ENCODE measurements at places on chromosomes 12 and 14. TPM values are rescaled to one million over a fixed set of nuclear protein-coding genes. Genes with fewer than 3 reads are reported as not detected.

- H3K4me1 ChIP-seq, result no peaks in the 10 kb centered on the region
- H3K4me3 ChIP-seq, result no peak overlapping the region
- H3K27ac ChIP-seq, result no peak overlapping the region
- no peaks in the 10 kb centered on the region for H3K27me3 ChIP-seq
These were observed 104.3 kb upstream of the PPFIA2 start for GRCh38 chr12:81863406-81863805.

The GALC gene
- total RNA-seq, result 16.1 TPM

The AQP6 gene
- total RNA-seq, result 0.37 TPM

GRCh38 chr14:53743371-53743770 lies 213.3 kb downstream of the BMP4 start:
- DNase-seq, result no peak
- no peak overlapping the region for H3K27ac ChIP-seq
- H3K36me3 ChIP-seq, result no peaks in the 10 kb centered on the region
- no peak overlapping the region for H3K4me3 ChIP-seq

The IL26 gene
- not detected for total RNA-seq

- H3K27me3 ChIP-seq, result peaks cover 3% of the 10 kb centered on the region
- no peak overlapping the region for H3K27ac ChIP-seq
- H3K4me3 ChIP-seq, result no peak overlapping the region
- no peaks in the 10 kb centered on the region for H3K36me3 ChIP-seq
- DNase-seq, result no peak
- H3K4me1 ChIP-seq, result no peaks in the 10 kb centered on the region
These were observed 94.3 kb upstream of the ETV6 start for GRCh38 chr12:11555195-11555594.

The NOS1 gene
- 0.96 TPM for total RNA-seq

GRCh38 chr12:124456133-124456651 lies 111.2 kb downstream of the NCOR2 start:
- H3K36me3 ChIP-seq, result peaks cover 19% of the 10 kb centered on the region
- peaks cover 25% of the 10 kb centered on the region for H3K27me3 ChIP-seq
- DNase-seq, result no peak
- H3K4me3 ChIP-seq, result no peak overlapping the region
- H3K4me1 ChIP-seq, result peaks cover 21% of the 10 kb centered on the region
- H3K27ac ChIP-seq, result peak overlapping the region; percentile 82

GRCh38 chr14:64700894-64701293 lies 3.3 kb upstream of the PLEKHG3 start:
- no peak overlapping the region for H3K27ac ChIP-seq
- no peaks in the 10 kb centered on the region for H3K36me3 ChIP-seq
- no peak overlapping the region for H3K4me3 ChIP-seq
- no peak for DNase-seq

DNA sequence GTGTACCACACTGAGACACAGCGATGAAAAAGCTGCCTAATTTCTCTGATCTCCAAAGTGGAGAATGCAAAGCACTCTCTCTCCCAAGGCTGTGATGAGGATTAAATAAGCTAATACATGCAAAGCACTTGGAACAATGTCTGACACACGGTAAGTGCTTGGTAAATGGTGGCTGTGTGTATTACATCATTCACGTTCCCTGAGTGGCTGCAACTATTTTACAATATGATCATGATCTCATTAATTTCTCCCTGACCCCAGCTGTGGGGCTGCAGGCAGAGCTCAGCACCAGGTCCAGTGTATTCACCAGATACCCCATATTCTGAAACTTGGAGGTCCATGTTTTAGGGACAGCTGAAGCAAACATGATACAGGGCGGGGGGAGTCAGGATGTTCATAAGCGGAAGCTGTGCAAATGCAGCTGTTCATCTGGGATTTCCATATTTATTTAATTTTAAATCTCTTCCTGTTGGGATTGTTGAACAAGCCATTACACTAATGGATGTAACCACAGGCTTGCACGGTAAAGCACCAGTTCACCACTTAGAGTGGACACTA lies 106.4 kb downstream of the CCDC60 start:
- peaks cover 3% of the 10 kb centered on the region for H3K4me1 ChIP-seq
- peaks cover 7% of the 10 kb centered on the region for H3K36me3 ChIP-seq
- H3K27me3 ChIP-seq, result no peaks in the 10 kb centered on the region
- no peak for DNase-seq
- no peak overlapping the region for H3K4me3 ChIP-seq
- no peak overlapping the region for H3K27ac ChIP-seq

GRCh38 chr12:34205401-34205800 lies 183.1 kb downstream of the ALG10 start:
- no peak for DNase-seq
- H3K4me3 ChIP-seq, result no peak overlapping the region
- H3K4me1 ChIP-seq, result no peaks in the 10 kb centered on the region

DNA sequence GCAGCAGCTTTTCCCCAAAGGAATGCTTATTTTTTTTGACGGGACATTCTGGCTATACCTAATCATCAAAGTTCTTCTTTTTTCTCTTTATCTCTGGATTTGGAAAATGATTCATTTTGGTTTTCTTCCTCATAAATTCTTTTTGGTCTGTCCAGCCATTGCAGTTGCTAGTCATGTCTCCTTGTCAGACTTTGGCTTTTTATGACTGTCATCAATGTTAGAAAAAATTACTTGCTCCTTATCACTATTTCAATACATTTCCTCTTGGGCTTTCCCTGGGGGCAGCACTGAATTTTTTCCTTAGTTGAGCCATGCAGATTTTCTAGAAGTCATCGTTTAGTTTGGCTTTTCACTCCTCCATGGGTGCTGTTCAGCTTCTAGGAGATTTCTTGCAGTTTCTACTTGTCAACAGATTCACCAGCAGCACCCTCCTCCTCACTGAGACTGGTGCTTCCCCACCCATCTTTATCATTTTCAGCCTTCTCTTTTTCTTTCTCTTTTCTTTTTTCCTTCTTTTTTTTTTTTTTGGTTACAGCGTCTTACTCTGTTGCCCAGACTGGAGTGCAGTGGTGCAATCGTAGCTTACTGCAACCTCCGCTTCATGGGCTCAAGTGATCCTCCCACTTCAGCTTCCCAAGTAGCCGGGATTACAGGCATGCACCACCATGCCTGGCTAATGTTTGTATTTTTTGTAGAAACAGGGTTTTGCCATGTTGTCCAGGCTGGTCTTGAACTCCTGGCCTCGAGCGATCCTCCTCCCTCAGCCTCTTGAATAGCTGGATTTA lies 5.2 kb downstream of the ADIPOR2 start:
- DNase-seq, result no peak
- H3K4me1 ChIP-seq, result peaks cover 16% of the 10 kb centered on the region
- no peak overlapping the region for H3K27ac ChIP-seq
- no peaks in the 10 kb centered on the region for H3K36me3 ChIP-seq

GRCh38 chr14:104393898-104394381 lies 185.6 kb upstream of the C14orf180 start:
- peaks cover 21% of the 10 kb centered on the region for H3K4me1 ChIP-seq
- peak overlapping the region; percentile 81 for H3K27ac ChIP-seq
- peak; percentile 60 for DNase-seq
- peaks cover 17% of the 10 kb centered on the region for H3K27me3 ChIP-seq
